Right ventricle myocardium superior (tissue), 1 donor: ENCODE measurements at places on chromosomes 13 and 19.
A peak's percentile ranks its signal among the peaks of the same experiment; 100 is the strongest.

GRCh38 chr13:43472980-43473379 lies 313.8 kb downstream of the ENOX1 start:
- DNase-seq = no peak

DNA sequence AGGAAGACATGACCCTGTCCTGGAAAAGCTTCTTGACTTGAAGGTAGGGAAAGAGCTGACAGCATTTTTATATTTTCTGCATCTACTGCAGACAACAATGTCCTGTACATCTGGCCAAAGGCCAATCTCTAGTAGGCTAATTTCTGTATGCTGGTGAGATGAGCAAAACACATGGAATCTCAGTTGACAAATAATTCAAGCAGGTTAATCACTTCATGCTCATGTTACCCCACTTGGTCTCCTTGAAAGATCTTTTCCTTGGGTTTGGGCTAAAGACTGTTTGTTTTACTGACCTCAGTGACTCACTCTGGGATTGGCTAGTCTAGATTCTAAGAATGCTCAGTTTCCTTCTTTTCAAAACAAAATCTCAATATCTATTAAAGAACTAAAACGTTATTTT lies 298.8 kb downstream of the LMO7 start:
- no peak for DNase-seq

GRCh38 chr13:53622456-53622855 lies 593.8 kb downstream of the OLFM4 start:
- DNase-seq = no peak

DNA sequence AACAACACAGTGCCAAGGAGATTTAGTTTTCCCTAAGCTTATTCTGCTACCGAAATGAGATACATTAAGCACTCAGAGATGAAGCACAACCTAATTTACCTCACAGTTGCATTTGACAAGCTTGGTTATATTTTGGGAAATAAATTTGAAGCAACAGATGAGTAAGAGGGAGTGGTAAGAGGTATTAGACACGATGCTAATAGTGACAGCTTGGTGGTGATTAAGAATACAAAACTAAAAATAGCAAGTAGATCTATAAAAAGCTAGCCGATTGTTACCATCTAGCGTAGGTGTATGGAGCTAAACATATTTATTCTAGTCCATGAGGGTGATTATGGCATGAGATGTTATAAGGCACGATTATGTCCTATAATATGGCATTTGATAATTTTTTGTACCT lies 208.5 kb downstream of the PCCA start:
- no peak for DNase-seq

DNA sequence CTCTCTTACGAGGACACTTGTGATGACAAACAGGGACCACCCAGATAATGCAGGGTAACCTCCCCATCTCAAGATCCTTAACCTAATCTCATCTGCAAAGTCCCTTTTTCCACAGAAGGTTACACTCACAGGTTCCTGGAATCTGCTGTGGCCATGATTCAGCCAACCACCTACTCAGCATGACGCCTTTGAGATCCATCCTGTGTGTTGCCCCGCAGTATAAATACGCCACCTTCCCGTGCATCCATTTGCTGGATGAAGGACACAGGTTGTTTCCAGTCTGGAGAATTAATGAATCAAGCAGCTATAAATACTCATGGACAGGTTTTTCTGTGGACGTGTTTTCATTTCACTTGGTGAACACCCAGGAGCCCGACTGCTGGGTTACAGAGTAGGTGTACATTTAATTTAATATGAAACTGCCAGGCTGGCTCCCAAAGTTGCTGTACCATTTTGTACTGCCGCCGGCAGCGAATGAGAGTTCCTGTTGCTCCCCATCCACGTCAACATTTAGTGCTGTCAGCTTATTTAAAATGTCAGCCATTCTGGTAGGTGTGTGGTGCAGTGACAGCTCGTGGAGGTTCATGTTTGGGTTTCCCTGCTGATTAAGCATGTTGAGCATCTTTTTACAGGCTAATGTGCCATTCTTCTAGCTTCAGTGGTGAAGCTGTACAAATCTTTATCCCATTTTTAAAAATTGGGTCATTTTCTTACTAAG lies 40.2 kb downstream of the ELL start:
- DNase-seq = peak; percentile 38

GRCh38 chr19:15400521-15401396 lies 18.0 kb downstream of the AKAP8L start:
- DNase-seq = no peak

- DNase-seq = peak; percentile 85
Measured at GRCh38 chr13:27425918-27426630, 1.7 kb downstream of the GTF3A start.

DNA sequence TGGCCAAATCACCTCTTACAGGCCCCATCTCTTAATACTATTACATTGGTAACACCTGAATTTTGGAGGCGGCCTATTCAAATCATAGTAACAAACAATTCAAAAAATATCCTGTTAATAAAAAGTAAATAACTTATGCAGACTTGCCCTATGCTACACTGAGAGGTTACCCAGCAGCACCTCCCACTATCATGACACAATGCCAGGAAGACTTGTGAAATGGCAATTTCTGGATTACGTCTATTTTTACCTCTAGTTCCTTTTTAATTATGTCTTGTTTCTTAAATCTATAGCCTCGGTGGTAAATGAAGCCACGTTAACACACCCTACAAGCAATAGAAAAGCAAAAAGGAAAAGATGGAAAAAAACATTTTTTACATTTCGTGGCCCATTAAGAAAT lies 6.2 kb upstream of the DZIP1 start:
- DNase-seq = no peak

DNA sequence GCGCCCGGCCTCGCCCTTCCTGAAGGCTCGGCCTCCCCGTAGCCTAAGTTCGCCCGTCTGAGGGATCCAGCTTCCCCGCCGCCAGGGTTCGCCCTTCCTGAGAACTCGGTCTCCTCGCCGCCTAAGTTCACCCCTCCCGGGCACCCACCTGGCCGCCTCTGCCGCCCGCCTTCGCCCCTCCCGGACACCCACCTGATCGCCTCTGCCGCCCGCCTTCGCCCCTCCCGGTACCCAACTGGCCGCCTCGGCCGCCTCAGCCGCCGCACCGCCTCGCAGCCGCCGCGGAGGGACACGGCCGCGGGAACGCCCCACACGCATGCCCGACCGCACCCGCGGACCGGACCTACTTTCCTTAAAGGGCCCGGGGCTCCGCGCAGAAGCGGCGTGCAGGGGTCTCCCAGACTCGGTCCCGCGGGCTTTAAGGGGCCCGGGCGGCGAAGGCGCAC lies at the start of gene MOB3A:
TSS of gene MOB3A (minus strand) at position 293 of the 446 bp plus-strand sequence. CDS start 17,766 bp downstream, outside the sequence.
- DNase-seq = peak; percentile 95
